Activated CD4-positive, alpha-beta T cell treated with anti-CD3 and anti-CD28 coated beads, Interleukin-2, amount 50 U/mL, for 24 hours (primary cell): ENCODE measurements at places on chromosomes 1 and 21.

- no peak for DNase-seq
These were observed 1784.5 kb downstream of the MRPL39 start for GRCh38 chr21:23822760-23823159.

DNA sequence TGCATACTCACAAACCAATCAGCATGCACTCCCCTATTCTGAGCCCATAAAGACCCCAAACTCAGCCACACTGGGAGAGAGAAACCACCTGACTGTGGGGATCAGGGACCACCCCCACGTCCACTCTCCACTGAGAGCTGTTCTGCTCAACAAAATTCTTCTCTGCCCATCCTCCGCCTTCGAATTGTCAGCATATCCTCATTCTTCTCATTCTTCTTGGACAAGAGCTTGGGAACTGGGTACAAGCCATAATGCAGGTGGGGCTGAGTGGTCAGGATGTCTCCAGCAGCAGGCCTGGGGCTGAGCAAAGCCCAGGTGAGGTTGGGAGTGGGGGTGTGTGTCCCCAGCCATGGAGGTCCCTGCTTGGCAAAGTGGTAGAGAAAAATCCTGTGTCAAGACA lies 34.6 kb upstream of the IFNGR2 start:
- no peak for DNase-seq

GRCh38 chr1:17927952-17928351 lies 172.8 kb downstream of the ACTL8 start:
- DNase-seq, result no peak

GRCh38 chr1:86460998-86461397 lies 7.7 kb upstream of the CLCA1 start:
- DNase-seq, result no peak

- DNase-seq, result no peak
These were observed 180.8 kb downstream of the RPS6KC1 start for GRCh38 chr1:213231795-213232231.

DNA sequence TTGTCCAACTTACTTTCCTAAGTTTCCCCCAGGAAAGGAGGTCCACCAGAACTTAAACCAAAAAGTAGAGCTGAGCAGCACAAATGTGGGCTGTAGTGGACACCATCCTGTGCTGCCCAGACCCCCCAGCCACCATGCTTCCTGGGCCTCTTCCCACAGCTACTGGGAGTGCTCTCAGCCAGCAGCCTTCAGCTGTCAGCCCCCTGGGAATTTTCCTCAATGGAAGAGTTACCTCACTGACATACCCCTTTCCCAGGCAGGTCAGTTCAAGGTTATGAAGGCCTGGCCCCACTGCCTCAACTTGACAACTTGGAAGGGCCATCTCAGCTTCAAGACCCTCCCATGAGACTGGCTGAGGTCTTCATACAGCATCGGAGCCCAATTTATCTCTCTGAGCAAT lies 47.7 kb downstream of the CDCP2 start:
- DNase-seq, result no peak

DNA sequence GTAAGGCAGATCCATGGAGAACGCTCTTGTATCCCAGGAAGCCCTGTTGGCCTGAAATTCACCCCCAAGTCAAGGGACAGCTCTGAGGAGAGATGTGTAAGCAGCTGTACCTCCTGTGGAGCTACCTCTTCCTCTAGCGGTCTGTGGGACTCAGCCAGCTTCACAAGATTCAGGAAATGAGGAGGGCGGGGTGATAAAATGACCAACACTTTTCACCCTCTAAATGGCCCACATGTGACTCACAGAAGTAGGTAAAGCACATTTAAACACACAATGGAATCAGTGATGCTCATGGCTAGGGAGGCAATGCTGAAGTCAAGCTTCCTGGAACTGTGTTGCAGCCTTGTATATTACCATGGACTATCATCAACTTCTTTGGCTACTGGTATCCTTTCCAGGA lies at the start of gene SH2D1B:
SH2D1B (minus strand) TSS at position 135 of the 400 bp plus-strand sequence; CDS start at position 15, 120 bp downstream.
- no peak for DNase-seq

DNA sequence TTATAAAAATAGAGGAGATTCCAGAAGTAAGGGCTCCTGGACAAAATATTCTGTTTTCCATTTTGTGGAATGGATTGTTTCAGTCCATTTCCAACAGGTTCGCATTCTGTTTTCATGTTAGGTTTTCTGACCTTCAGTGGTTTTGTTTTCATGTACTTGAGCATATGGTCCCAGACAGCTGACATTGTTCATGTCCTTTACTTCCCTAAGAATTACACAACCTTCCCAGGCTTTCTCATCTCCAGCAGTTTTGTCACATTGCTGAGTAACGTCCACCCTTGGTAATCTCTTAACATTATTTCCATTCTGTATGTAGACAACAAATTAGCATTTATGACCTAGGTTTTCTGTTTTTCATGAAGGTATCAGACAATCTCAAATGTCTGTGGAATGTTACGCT lies 21.0 kb upstream of the ERRFI1 start:
- DNase-seq, result no peak

GRCh38 chr1:212593821-212594251 lies 14.7 kb upstream of the ATF3 start:
- no peak for DNase-seq
